CD4-positive, alpha-beta T cell treated with Interferon gamma for 1 hour (primary cell): ENCODE measurements at places on chromosomes 2 and 18.

DNA sequence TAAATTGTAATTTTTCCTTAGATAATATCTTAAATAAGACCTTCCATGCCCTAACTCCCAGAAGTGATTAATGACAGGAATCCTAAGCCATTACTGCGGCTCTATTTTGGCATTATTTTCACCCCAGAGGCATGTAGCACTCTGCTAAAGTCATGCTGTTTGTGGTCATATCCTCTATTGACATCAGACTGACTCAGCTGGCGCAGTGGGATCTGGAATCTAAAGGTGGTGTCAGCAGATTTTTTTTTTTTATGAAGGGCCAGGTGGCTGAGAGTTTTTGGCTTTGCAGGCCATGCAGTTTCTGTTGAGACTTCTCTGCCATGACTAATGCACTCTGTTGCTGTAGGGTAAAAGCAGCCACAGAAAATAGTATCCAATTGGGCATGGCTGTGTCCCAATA, 64.1 kb upstream of the ACVR1C start:
- DNase-seq, result no peak

GRCh38 chr2:237962432-237963084, 4.3 kb upstream of the UBE2F start:
- no peak for DNase-seq

DNA sequence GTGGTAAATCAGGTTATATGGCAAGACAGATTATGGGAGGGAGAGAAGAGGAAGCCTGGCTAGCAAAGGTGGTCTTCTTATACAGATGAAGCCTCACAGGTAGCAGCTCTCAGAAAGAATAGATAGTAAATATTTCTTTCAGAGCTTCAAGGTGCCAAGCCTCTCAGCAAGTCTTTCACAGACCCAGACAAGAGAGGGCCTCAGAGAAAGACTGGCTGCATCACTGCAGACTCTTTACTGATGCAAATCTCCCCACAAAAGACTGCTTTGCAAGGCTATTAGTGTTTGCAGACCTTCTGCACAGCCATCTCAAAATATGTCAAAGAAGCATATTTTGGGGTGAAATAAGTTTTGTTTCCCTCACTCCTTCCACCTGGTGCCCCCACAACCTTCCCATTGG, 372.4 kb upstream of the RND3 start:
- DNase-seq, result no peak

DNA sequence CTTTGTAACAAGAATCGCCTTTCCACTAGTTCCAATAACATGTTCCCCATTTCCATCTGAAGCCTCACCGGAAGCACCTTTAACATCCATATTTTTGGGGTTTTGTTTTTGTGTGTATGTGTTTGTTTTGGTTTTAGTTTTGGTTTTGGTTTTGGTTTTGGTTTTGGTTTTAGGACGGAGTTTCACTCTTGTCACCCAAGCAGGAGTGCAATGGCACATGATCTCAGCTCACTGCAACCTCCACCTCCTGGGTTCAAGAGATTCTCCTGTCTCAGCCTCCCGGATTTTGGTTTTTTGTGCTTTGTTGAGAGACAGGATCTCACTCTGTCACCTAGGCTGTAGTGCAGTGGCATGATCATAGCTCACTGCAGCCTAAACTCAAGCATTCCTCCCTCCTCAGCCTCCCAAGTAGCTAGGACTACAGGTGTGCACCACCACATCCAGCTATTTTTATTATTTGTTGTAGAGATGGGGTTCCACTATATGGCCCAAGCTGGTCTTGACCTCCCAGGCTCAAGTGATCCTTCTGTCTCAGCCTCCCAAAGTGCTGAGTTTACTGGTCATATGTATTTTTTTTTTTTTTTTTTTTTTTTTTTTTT, 36.3 kb downstream of the TGOLN2 start:
- DNase-seq, result no peak

DNA sequence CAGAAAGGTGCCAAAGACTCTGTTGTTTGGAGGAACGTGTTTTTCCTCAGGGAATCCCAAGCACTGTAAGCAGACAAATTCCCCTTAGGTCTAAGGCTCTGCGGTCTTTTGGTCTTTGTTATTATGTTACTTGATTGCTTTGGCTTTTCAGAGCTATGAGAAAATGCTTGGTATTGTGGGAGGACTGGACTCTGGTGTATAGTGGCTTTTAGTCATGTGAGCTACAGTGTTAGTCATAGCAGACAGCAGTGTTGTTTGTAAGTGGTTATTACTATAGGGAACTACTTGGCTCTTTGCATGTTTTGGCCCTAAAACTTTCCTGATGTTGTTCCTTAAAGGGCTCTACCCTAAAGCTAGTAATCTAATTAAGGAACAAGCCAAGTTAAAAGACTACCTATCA, 956.2 kb upstream of the LRATD1 start:
- DNase-seq, result no peak

DNA sequence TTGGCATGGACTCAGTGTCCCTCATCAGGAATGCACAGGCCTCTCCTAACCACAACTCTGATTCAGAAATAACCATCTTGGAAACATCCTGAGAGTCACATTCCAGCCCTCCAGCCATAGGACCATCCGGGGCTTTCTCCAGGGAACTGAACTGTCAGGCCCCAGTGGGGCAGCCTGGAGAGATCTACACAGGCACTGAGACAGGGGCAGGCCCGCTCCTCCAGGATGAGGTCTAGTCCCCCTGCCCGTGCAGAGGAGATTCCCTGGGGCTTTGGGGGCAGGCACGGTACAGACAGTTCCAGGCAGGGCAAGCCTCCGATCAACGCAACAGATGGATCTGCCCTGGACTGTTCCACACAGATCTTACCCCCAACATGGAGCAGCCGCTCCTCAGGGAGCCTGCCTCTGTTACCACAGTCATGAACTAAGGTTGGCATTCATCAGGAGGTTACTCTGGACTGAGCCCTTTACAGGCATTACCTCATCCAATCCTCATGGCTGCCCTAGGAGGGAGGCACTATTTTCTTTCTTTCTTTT, 12.0 kb downstream of the KCNK3 start:
- DNase-seq, result no peak
